ENCODE measurements at places on chromosomes 4 and X. TPM values are rescaled to one million over a fixed set of nuclear protein-coding genes. Genes with fewer than 3 reads are reported as not detected.

GRCh38 chrX:53281321-53281822, at the start of gene IQSEC2:
TSS of gene IQSEC2 (minus strand) at chrX:53281584.
- peak; percentile 96 for DNase-seq

- DNase-seq = no peak
These were observed 247.9 kb upstream of the HAND2 start for GRCh38 chr4:173777921-173778320.

- no peak for DNase-seq
These were observed 250.3 kb downstream of the GBA3 start for GRCh38 chr4:22942920-22943559.

DNA sequence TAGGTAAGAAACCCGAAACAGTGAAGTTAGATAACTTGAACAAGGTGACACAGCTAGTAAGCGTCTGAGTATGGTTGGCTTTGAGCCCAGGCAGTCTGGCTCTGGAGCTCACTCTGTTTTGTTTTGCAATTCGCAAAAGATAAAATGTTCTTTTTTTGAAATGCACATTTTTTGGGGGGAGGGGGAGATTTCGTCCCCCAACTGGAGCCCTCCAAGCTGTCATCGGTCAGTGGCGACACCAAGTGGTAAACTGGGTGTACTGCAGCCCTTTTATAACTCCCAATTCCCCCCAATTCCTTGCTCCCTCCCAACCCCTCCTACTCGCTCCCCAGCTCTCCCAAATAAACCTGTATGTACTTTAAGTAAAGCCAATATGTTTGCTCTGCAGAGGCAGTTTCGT, 2.8 kb upstream of the CLCN5 start:
- peak; percentile 75 for DNase-seq

GRCh38 chr4:76590798-76591281, 155.8 kb downstream of the SHROOM3 start:
- no peak for DNase-seq

DNA sequence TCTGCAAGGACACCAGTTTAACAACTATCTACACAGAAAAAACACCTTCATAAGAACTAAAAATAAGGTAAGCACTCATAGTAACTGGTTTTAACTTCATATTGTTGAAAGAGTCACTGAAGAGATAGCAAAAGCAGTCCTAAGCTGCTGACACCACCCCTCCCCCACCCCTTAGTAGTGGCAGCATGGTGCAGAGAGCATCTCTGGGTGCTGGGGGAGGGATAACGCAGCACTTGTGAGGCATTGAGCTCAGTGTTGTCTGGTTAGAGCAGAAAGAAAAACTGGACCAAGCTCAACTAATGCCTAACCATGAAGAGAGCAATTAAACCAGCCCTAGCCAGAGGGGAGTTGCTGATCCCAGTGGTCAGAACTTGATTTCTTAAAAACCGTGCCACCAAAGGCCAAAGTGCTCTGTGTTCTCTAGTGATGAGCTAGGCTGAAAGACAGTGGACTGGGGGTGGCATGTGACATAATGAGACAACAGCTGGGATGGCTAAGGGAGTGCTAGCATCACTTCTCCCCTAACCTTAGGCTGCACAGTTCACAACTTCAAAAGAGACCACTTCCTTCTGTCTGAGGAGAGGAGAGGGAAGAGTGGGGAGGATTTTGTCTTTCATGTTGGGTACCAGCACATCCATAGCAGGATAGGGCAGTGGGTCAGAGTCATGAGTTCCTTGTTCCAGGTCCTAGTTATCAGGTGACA, 669.3 kb downstream of the PDHA2 start:
- no peak for DNase-seq

DNA sequence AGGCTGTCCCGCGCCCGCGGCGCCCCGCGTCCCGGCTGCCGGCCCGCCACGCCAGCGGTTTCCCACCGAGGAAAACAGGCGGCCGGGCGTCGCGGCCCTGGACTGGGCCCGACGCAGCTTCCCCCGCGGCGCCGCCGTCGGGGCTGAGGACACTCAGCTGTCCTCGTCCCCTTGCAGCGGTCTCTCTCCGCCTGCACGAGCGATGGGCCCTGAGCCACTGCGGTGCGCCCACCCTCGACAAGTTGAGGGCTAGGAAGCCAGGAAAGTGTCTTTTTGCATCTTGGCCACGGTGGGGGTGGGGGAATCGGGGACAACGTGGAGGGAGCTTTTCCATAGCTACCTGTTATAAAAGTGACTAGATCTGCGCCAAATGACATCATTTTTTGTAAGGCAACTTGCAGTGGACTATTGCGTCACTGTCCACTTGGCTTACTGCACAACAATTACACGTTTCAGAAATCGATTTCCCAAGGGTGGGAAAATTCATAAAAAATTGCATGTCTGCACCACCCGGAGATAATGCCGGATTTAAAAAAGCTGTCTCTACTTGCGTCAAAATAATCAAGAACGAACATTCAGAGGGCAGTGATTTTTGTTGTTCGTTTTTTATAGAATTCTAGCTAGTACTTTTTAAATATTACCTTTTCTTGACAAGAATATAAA, 1.1 kb downstream of the KLHL15 start:
- peak; percentile 79 for DNase-seq

DNA sequence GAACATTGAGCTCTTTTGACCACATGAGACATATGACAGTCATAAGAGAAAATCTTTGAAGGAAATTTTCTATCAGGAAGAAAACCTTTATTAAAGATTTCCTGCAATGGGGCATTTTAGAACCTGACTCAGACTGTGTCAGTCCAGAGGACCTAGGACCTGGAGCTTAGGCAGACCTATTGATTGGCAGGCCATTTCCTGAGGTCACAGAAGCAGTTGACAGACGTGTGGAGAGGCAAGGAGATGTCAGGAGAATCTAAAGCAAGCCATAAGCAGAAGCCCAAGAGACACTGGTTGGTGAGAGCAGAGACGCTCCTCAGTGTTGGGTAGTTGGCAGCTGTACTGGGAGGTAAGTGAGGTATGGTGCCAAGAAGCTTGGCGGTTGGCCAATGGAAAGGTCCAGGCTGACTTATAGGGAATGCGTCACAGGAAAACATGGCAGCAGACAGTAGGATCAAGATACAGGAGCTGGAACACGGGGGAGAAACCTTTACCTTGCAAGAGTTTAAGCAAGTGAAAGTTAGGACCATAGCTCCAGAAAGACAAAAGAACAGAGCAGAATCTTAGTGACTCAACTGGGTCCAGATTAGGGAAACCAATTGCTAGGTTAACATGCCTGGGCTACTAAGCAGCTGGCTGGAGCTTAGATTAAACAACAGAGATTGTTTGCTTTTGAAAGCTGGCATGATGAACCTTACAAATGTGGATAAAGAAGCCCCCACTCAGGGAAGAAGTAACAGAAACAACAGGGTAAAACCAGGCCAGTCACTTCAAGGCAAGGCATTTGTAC, 18.6 kb downstream of the PALLD start:
- peak; percentile 68 for DNase-seq

DNA sequence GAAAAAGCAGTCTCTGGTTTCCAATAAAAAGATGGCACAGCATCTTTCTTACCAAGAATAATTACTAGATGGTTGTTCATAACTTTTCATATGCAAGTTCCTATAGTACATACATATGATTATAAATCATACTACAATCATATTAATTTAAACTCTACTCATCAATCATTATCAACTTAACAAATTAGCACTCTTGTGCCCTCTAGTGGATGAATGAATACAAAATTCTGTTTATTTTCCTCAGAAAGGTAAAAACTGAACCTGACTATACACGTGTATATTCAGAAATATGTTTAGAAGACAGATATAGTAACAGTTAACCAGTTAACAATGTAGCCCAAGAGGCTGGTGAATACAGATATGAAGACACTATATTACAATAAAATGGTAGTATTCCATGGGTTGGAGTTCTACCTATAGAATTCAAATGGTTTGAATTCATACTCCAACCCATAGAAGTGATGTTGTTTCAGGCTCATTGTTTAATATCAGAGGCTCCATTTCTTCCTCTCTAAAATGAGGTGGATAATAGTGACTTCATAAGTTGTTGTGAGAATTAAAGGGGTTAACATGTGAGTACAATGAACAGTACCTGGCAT, 100.0 kb downstream of the ADAMTS3 start:
- DNase-seq = no peak

GLA gene
- 9.7 TPM for total RNA-seq

LNX1 gene
- 2.5 TPM for total RNA-seq

DNA sequence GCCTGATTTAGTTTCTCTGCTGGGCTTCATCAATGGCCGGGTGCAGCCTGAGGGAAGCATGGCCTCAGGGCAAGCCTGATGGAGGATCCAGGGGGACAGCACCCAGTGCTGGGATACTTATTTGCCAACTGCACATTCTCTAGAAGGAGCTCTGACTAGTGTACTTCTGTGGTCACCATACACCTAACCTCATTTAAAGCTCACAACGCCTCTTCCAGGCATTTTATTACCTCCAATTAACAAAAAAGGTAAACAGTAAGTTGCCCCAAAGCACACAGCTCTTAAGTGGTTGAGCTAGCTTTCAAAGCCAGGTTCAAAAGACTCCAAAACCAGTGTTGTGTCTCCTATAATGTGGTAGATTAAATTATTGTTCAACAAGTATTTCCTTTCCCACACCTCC, 26.8 kb upstream of the ATXN3L start:
- DNase-seq = no peak

- DNase-seq = no peak
These were observed 1.3 kb upstream of the TNIP2 start for GRCh38 chr4:2757426-2757825.

DNA sequence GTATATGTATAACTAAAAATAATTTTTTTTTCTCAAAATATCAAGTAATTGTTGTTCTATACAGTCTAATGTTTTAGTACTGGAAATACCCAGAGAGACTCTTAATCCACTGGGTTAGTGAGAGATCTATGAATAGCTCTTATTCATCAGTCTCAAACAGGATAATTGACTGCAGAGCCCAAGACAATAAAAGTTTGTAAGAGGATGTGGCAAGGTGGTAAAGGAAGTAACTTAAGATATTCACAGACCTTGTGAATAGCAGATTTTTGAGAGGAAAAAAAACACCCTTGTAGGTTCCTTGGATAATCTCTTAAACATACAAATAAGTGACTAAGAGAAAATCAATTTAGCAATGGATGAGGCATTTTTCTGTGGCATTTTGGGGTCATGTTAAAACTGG, 210.9 kb upstream of the FAM241A start:
- no peak for DNase-seq

DNA sequence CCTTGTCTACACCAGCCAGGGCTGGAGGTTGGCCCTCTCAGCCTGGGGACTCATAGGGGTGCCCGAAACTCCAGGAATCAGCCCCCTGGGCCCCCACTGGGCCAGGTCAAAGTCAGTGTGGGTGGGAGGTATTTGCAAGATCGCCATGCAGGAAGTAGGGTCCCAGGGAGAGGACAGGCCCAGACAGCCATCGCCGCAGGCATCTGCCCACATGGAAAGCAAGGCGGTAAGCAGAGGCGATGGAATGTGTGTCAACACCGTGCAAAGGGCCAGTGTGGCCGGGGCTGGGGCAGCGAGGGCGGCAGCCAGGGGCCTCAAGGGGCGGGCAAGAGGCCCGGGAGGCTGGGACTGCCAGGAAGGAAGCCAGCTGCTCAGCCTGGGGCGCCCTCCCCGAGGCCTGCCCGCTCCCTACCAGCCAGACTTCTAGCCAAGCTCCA, 19.3 kb upstream of the DUSP9 start:
- peak; percentile 56 for DNase-seq

RAB41 gene
- not detected for total RNA-seq

MAGEC3 gene
- total RNA-seq = not detected

SPANXA1 gene
- total RNA-seq = not detected

DNA sequence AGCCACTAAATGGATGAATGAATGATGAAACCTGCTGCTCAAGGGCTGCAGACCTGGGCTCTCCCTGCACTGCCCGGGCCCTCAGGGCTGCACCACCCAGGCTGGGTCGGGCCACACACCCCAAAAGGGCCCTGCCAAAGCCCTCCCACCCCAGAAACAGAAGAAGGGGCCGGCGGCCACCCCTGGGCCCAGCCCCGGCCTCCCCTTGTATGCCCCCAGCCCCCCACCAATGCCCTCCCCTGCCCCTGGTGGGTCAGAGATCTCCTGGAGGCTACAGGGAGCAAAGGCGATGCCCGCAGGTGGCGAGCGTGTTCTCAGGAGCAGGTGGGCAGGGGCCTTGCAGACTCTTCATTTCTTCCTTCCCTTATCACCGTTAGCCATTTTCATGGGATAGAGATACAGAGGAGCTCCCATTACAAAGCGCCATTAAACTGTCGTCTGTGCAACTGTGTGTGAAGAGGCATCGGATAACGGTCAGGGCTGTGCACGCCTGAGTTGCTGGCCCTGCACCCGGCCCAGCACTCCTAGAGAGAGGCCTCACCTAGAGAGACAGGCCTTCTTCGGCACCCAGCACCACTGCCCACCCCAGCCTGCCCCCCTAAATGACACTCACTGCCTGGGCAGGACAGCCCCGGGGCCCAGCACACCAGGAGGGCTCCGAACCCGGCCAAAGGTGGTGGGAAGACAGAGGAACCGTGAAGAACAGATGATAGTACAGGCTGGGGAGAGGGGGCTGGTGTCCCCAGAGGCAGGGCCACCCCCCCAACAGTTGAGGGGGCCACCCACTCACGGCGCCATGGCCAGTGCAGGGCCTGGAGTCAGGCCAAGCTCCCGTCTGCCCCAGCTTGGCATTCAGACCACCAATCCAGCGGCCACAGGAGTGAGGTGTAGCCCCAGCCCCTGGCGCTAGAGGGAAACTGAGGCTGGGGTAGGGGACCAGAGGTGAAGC, 133.7 kb downstream of the FAM53A start:
- DNase-seq = no peak

DNA sequence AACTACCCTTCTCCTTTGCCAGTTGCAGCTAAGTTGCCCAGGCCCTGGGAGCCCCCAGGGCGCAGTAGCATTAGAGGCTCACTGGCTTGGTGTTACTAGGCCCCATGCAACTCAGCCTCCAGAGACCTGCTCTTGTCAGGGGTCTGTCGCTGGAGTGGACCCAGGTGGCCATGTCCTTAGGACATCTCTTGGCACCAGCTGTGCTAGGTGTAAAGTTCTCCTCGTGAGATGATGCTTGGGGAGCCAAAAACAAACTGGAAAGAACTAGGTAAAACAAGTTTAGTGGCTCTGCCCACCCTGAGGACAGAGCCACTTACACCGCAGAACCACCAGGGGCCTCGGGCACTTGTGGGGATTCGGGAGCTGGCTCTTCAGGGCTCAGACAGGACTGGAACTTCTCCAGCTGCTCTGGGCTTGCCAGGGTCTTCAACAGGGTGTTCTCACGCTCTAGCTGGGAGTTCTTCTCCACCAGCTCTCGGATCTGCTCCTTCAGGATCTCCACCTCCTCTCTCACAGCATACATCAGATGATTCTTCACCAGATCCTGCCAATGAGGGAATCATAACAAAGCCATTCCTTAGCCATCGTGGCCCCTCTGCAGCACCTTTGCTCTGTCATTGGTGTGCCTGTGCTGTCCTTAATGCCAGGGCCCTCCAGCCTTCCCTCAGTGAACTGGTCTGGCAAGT, 61.2 kb downstream of the TSC22D3 start:
- no peak for DNase-seq

DNA sequence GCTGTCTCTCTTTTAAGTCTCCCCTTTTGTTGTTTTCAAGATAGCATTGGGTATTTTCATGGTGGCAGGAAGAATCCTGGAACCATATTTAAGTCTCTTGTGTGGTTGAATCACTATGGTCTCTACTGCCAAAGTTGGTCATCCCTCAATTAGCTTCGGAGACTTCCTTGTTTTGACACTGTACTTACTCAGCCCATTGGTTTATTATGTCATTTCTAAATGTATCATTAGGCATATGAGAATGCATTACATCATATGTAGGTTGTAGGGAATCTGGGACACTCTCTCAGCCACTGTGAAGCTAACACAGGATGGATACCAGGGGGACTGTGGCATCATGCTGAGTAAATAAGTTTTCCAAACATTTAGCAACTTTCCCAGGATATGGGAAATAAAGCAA, 211.8 kb downstream of the DTHD1 start:
- DNase-seq = no peak

GRCh38 chrX:17039826-17040225, 93.4 kb downstream of the REPS2 start:
- no peak for DNase-seq

Data from sigmoid colon (tissue), 7 donors.